ENCODE measurements at places on chromosomes 13 and 19.

DNA sequence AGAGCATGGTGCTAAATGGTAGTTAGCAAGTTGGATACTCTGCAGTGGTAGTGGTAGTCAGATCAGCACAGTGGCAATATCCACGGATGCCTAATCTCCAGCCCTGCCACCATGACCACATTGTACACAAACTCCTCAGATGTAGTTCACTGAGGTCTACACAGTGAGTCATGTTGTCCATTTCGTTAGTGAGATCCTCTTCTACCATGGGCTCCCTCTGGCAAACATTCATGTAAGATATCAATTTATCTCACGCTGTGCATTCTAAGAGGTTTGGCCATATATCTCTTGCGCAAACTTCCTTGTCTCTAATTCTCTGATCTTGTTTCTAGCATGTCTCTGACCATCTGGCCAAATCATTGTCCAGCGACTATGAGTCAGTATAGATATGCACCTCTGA lies 58.2 kb downstream of the POLR1D start:
- no peak for DNase-seq

DNA sequence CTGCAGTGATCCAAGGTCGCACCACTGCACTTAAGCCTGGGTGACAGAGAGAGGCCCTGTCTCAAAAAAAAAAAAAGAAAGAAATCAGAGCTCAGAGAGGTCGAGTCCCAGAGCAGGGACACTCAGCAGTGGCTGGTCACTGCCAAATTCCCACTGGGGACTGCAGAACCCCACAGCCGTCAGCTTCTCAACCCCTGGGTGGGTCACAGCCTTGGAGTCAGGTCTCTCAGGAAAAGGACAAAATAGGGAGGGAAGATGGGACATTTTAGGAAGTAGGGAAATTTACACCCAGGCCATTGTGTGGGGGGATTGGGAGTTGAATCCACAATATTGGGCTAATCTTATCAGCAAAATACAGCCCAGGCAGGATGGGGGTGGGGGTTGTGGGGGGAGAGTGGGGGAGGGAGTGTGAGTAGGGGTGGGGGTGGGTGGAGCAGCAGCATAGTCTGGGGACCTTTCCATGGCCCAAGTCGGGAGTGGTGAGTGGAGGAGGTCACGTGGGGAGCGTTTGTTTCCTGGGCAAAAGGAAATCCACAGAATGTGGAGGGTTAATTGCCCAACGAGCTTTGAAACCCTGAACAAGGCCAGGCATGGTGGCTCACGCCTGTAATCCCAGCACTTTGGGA lies 5.0 kb upstream of the CCDC194 start:
- DNase-seq = no peak

GRCh38 chr13:39016787-39017186 lies 21.1 kb downstream of the PROSER1 start:
- DNase-seq = no peak

- DNase-seq = no peak
Observed at GRCh38 chr19:38799104-38799503, 10.1 kb downstream of the LGALS7B start.

GRCh38 chr19:50478901-50479715 lies 2.5 kb upstream of the GARIN5A start:
- DNase-seq = peak; percentile 38

- no peak for DNase-seq
Observed at GRCh38 chr13:45575146-45575829, 40.3 kb downstream of the ERICH6B start.

GRCh38 chr13:31945202-31945961 lies 86.2 kb upstream of the FRY start:
- DNase-seq = peak; percentile 60

- no peak for DNase-seq
Observed at GRCh38 chr19:7655581-7655980, 13.3 kb upstream of the RETN start.

DNA sequence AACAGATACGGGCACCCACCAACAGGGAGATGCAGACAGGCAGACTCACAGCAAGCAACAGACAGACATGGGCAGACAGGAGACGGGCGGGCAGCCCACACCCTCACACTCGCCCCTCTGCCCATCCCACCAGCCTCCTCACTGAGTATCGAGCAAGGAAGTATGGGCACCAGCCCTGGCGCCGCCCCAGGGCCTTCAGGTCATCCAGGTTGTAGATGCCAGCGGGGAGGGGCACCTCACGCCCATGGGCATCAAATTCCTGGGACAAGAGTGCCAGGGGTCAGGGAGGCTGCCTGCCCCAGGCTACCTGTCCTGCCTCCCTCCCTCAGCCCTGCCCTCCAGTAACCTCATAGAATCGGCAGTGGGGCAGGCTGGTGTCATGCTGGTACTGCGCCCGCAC lies 5.7 kb downstream of the ERCC2 start:
- DNase-seq = no peak

- peak; percentile 51 for DNase-seq
Observed at GRCh38 chr13:100211016-100211710, 122.3 kb downstream of the PCCA start.

- DNase-seq = peak; percentile 51
Observed at GRCh38 chr13:25085125-25085742, 10.7 kb upstream of the PABPC3 start.

- DNase-seq = peak; percentile 82
Observed at GRCh38 chr13:105346141-105346775, 1189.2 kb downstream of the EFNB2 start.

DNA sequence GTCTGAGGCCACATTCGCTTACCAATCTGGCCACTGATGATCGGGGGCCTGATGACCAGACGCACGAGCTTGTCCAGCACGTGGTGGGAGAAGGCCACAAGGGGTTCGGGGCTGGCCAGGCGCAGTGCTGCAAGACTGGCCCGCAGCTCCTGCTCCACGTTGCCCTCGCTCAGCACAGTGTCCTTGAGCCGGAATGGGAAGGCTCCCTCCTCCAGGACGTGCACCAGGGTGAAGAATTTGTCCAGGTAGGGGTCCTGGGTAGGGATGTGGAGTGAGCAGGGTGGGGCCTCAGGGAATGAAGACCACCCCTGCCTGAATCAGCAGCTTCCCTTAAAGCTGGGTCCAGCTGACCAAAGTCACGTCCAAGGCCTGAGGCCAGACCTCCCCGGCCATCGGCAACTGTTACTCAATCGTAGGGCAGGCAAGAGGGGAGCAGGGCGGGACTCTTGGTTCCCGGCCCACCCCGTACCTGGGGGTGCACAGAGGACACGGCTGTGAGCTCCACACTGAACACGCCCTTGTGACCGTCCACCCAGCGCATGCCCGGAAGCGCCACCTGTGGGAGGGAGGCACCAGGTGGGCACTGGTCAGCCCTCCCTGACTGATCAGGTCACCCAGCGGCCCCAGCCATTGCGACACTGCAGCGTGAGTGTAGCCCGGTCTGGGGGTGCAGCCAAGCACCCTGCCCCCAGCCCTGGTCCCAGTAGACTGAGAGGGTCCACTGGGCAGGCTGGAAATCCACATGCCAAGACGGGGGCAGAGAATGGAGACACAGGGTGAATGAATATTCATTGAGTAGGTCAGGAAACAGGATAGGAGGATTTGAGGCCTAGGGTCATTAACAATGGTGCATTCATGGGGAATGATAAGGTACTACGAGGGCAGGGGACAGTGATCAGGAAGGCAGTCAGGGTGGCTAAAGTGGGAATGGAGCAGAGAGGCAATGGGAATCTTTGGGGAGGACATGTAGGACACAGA lies 2.8 kb upstream of the ANGPTL8 start:
- DNase-seq = no peak

DNA sequence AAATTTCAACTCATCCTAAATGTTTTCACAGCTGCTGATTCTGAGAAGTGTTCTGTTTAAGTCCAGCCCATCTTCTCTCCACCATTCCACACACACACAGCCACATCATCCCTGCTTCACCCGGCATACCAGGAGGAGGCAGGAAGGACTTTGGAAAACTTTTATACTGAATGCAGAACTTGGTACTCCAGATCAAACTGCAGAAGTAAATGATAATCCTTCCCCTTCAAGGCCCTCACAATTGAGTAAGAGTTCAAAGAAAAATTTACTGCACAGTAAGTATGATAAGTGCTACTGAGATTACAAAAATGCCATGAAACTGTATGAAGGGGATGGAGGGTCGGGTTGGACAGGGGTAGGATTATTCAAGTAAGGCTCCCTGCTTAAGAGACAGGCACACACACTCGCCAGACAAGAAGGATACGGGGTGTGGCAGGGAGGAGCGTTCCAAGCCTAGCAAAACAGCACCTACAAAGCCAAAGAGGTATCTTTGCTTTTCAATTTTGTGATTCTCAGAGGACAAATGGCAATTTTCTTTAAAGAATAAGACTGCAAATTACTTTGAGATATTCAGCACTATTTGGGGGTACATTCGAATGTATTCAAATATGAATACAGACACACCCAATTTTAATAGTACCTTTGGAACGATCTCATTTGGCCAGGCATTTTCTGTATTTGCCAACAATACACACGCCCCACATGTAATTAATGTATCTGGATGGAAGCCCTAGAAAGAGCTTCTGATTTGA lies 2.5 kb downstream of the USP12 start:
- no peak for DNase-seq

- DNase-seq = no peak
Observed at GRCh38 chr19:49911381-49912145, 14.9 kb upstream of the IL4I1 start.

DNA sequence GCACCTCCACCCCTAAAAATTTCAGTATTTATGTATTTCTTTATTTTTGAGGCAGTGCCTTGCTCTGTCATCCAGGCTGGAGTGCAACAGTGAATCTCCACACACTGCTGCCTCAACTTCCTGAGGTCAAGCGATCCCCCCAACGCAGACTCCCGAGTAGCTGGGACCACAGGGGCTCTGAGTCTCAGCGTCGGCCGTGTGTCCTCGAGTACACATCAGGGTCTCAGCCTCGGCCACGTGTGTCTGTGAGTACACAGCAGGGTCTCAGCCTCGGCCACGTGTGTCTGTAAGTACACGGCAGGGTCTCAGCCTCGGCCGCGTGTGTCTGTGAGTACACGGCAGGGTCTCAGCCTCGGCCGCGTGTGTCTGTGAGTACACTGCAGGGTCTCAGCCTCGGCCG lies 21.2 kb downstream of the C2CD4C start:
- no peak for DNase-seq

DNA sequence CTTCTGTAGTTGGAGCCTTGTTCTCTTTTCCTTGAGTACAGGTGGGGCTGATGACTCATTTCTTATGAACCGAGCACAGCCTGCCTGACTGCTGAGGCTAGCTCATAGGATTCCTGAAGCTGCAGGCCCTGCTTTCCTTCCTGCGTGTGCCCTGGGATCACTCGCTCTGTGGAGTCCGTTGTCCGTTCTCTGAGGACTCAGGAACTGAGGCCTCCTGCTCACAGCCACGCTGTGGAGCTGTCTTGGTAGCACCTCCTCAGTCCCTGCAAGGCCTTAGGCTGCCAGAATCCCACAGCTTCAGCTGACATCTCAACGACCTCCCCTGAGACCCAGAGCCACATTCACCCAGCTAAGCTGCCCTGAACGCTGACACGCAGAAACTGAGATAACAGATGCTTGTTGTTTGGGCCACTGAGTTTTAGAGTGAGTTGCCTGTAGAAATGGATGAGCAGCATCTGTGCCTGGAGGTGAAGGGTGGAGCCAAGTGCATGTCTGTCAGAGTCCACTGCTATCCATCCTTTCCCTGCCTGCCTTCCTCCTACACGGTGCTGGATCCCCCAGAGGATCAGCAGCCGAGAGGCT lies 72.9 kb downstream of the ARHGEF7 start:
- DNase-seq = no peak

DNA sequence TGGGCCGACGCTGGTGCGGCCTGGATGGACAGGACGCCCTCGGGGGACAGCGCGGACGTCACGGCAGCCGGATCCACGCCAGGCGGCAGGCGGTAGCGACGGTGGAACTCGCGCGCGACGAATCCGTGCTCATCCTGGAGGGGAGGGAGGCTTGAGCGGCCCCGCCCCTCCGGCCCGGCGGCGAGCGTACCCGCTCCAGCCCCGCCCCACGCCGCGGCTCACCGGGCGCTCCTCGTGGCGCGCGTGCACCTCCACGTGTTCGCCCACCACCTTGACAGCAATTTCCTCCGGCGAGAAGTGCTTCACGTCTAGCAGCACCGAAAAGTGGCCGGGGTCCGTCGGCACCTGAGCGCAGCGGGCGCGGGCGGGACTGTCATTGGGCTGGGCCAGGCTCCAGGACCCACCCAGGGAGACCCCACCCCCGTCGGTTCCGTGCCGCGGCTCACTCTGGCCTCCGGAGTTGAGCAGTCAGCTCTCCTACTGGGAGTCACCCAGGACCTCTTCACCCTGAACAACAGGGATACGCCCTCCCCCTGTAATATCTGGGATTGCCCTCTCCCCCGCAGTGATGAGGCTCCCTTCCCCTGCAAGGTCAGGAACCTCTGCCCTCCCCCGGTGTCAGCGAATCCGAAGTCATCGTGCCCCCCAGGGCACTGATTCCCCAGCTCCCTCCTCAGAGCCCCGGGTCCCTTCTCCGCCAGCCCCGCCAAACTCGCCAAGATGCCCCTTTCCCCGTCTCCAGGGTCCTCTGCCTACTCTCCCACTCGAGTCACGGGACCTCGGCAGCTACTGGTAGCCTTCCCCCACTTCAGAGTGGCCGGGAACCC lies 1.1 kb downstream of the HSPB6 start:
- peak; percentile 26 for DNase-seq

DNA sequence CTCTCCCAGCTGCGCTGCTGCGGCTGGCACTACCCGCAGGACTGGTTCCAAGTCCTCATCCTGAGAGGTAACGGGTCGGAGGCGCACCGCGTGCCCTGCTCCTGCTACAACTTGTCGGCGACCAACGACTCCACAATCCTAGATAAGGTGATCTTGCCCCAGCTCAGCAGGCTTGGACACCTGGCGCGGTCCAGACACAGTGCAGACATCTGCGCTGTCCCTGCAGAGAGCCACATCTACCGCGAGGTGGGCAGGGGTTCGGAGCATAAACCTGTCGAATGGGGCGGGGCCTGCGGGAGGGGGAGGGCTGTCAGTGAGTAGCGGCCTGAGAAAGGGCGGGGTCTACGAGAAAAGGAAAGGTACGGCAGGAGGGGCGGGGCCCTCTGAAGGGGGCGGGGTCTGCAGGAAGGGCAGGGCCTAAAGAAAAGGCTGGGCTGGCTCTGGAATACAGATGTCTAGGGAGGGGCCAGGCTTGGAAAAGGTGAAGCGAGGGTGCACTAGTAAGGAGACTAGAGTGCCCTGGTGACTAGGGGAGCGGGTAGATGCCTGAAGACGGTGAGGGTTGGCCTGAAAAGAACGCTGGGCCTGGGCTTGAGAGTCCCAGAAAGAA lies 3.6 kb downstream of the CD37 start:
- peak; percentile 47 for DNase-seq

GRCh38 chr19:23509686-23510450 lies 114.6 kb upstream of the ZNF91 start:
- no peak for DNase-seq

GRCh38 chr13:98240135-98240534 lies 63.1 kb upstream of the RNF113B start:
- no peak for DNase-seq

GRCh38 chr19:18161636-18162002 lies 8.7 kb downstream of the PIK3R2 start:
- DNase-seq = no peak

GRCh38 chr19:46984077-46985010 lies 35.3 kb upstream of the NPAS1 start:
- DNase-seq = peak; percentile 65

GRCh38 chr19:7074705-7075282 lies 5.3 kb downstream of the ZNF557 start:
- no peak for DNase-seq

All from brain microvascular endothelial cell (primary cell).